ENCODE measurements at places on chromosomes 12 and 14.

- no peak for DNase-seq
Measured at GRCh38 chr12:113325916-113326315, 9.0 kb downstream of the SLC8B1 start.

DNA sequence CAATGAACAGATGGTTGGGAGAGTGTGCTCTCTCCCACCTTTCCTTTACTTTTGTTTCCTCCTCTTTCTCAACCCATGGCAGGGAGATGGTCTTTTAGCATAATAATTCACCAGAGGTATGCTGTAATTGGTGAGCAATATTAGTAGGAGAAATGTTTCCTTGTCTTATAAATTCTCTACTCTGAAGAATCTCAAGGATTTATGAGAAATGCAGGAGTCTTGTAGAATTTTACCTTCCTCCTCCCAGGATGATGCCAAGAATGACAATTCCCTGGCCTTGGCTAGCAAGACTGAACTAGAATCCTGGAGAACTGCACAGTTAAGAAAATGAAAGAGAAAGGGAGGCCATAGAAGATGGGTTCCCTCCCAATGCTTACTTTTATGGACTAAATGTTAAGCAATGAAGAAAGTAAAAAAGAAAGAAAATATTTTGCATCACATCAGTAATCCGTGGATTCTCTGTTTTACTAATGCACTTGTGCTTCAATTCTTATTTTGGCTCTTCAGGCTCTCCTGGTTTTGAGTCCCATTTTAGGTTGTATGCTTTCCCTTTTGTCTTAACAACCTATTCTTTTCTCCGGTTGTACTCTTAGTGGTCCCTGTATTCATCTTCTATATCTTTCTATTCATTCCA, 192.9 kb upstream of the GARIN6 start:
- DNase-seq: no peak

- DNase-seq: peak; percentile 62
Measured at GRCh38 chr14:77133720-77134338, 7.8 kb downstream of the ZDHHC22 start.

DNA sequence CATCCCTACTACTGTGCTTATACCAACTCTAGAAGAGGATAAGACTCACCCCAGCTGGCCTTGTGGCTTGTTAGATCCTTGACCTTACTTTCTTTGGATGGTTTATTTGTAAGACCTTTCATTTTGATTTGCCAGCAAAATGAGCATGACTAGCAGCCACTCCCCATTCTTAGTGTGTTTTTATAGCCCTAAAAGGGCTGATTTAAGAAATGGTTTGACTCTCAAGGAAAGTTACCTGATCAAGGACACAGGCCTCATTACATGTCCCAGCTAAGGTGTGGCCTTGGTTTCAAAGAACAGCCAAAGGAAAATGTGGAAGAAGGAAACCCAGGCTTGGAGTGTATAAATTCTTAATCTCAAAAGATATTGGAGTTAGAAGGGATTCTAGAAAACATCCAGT, 41.4 kb downstream of the SLC17A8 start:
- no peak for DNase-seq

DNA sequence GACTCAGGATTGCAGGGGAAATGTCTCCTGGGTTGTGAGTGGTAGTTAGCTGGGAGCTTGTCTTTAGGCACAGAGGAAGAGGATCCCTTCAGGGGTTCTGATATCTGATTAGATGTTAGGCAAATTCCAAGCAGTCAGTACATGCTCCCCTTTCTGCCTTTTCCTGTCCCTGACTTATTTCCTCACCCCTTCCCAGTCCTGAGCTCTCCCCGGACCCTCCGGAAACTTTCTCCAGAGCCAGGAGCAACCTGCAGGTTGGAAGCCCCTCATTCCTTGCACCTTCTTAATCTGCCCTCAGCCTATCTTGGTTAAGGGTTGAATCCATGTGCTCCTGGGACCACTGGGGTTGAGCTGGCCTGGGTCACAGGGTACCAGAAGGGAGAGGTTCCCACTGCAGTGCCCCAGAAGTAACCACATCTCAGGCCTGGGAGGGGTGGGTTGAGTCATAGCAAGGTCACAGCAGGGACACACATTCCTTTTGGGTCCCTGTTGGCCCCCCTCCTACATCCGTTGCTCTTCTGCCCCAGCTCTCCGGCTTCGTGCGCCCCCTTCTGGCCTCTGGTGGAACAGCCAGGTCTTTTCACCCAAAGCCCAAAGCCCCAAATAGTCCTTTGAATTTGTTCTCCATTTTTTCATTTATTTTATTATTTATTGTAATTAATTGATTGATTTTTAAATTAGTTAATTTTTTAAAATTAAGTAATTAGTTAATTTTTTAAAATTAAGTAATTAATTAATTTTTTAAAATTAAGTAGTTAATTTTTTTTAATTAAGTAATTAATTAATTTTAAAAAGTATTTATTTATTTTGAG, 1.8 kb downstream of the IGFBP6 start:
- peak; percentile 95 for DNase-seq

DNA sequence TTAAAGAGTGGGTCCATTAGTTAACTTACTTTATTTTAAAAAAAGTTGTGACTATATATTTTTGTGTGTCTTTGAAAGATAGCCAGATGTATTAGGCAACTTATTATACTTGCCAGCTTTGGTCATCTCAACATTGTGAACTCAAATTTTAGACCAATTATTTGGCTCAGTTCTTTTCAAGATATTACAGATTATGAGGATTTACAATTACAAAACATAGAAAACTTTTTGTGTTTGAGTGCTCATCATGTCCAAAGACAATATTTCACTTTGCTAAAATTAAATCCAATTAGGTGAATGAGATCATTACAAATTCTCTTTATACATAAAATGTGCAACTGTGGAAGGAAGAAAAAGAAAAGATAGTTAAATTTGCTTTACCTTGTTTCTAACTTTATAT, 18.3 kb upstream of the PDE3A start:
- DNase-seq: no peak

- no peak for DNase-seq
Measured at GRCh38 chr14:99467336-99468078, 13.2 kb downstream of the SETD3 start.

DNA sequence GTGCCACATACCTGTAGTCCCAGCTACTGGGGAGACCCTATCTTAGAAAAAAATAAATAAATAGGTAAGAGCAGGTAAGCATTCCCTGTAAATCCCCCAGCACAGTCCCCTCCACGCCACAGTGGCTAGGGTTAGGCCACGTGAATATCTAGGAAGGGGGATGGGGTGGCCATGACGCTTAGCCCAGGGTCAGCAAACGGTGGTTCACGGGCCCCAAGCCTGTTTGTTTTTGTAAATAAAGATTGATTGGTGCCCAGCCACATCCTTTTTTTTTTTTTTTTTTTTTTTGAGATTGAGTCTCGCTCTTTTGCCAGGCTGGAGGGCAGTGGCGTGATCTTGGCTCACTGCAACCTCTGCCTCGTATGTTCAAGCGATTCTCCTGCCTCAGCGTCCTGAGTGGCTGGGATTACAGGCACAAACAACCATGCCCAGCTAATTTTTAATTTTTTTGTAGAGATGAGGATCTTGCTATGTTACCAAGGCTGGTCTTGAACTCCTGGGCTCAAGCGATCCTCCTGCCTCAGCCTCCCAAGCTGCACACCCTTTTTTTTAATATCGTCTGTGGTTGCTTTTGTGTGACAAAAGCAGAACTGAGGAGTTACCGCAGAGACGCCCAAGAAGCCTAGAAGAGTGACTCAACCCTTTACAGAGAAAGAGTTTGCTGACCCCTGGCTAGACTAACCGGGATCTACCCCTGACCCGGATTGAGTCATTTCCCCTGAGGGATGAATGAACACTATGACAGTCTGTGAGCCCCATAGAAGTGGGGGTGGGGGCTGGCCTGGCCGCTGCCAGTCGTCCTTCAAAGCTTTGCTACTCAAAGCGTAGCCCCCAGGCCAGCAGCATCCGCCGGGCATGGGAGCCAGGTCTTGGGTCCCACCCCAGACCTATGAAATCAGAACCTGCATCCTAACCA, 113.7 kb upstream of the NCOR2 start:
- peak; percentile 29 for DNase-seq

- no peak for DNase-seq
Measured at GRCh38 chr12:51320311-51320694, 3.7 kb downstream of the BIN2 start.

- peak; percentile 90 for DNase-seq
Measured at GRCh38 chr14:77033622-77034589, 5.4 kb upstream of the IRF2BPL start.

- no peak for DNase-seq
Measured at GRCh38 chr14:89678768-89679167, 261.7 kb upstream of the FOXN3 start.

GRCh38 chr14:105917933-105918436, 391.6 kb downstream of the TMEM121 start:
- no peak for DNase-seq

DNA sequence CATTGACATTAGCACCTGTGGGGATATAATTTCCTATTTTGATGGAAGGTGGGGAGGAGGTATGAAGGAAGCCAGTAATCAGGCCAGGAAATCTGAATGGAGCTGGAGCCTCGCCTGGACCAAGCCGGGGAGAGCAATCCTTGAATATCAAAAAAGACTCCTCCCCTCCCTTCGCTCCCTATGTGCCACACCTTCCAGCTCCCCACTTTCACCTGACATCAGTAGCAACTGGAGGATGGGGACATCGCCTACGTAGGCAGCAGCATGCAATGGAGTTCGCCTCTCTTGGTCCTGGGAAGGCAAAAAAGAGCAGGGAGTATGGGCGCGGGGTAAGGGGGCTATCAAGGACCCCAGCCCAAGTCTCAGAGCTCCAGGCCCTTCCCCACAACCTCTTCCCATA, 1.1 kb downstream of the ANKRD52 start:
- DNase-seq: no peak

DNA sequence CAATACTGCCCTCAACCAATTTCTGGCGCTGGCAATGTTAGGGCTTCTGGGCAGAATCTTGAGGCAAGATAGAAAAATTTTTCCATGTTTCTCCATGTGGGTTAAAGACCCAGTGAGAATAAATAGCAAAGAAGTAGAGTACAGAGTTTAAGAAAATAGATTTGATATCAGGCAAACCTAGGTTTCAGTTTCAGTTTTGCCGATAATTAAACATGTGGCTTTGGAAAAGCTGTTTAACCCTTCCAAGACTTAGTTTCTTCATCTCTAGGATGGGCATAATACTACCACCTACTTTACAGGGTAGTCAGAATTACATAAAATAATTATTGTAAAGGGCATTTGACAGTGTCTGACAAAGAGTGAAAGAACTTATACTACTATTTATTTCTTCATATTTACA, 360.4 kb downstream of the PCNX1 start:
- no peak for DNase-seq

GRCh38 chr14:99117671-99118045, 154.3 kb downstream of the BCL11B start:
- no peak for DNase-seq

DNA sequence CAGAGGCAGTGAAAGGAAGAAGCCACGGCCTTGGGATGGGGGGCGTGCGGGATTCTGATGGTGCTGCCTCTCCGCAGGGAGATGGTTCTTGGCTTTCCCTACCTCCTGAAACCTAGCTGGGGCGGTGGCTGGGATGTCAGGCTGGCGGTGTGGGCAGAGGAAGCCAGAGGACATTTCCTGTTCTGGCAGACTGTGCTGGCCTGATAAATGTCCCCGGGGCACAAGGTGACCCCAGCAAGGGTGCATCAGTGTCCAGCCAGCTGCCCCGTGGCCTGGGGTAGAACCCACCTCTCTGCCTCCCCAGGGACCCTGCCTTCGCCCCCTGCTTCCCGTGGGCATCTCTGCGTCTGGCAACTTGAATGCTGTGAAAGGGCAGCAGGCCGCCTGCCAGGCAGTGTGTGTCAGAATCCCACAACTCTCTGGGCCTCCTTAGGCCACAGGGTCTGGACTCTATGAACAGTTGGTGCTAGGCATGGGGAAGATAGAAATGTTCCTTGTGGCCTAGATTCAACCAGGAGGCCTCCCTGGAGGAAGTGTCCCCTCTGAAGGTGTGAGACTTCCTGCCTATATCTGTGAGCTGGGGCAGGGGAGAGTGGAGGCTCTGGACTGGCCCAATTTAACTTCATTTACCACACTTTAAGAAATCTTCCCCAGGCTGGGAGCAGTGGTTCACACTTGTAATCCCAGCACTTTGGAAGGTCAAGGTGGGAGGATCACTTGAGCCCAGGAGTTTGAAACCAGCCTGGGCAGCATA, 4.9 kb downstream of the SH2B3 start:
- no peak for DNase-seq

GRCh38 chr14:30443368-30444007, 115.5 kb upstream of the G2E3 start:
- no peak for DNase-seq

GRCh38 chr12:100165356-100165755, 22.7 kb upstream of the BLTP3B start:
- no peak for DNase-seq

DNA sequence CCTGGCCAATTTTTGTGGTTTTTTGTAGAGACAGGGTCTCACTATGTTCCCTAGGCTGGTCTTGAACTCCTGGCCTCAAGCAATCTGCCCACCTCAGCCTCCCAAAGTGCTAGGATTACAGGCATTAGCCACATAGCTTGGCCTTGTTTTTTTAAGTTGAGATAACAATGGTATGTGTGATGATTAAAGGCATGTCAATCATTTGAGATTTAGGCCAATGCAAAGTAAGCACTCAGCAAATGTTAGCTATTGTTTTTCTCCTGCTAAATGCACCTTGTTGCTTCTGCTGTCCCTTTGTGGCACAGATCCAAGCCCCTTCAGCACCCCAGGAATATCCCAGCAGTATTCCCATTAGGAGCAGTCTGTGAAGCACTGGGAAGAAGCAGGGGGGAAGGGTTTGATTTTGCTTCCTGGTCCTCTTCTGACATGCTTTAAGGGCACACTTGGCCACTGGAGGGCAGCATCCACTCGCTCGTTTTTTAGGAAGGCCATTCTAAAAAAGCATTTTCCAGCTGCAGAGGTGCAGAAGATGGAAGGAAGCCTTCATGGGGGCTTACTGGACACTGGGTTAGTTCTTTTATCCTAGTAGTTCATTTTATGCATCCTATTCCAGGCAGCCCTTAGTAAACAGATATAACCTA, 70.2 kb upstream of the ZFP36L1 start:
- DNase-seq: peak; percentile 79

DNA sequence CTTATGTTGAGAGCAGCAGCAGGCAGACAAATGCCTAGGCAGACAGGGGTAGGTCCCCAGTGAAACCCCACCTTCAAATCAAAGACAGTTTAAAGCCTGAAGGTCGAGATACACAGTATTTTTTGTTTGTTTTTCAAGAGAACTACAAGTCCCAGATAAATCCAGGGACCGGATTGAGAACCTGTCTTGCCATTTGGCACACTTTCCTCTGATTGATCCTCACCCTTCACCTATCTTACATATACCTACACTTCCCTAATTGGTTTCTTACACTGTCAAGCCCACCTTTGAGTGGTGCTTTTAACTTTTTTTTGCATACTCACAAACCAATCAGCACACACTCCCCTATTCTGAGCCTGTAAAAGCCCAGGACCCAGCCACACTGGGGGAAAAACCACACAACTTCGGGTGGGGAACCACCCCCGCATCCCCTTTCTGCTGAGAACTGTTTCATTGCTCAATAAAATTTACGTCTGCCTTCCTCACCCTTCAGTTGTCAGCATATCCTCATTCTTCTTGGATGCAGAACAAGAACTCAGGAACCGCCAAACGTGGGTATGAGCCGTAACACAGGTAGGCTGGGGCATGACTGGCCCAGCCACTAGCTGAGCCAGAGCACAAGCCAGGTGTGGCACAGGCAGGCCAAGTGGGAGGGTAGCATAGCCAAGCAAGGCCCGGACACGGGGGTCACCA, 11.1 kb downstream of the DICER1 start:
- no peak for DNase-seq

Measured in activated CD4-positive, alpha-beta T cell treated with anti-CD3 and anti-CD28 coated beads, Interleukin-2, amount 50 U/mL, for 48 hours (primary cell).